ENCODE measurements at places on chromosomes 4 and X. TPM values are rescaled to one million over a fixed set of nuclear protein-coding genes. Genes with fewer than 3 reads are reported as not detected.

FMR1NB gene
- not detected for total RNA-seq

MAGEC2 gene
- total RNA-seq = not detected

DUSP21 gene
- total RNA-seq = not detected

SHISA3 gene
- 38.6 TPM for total RNA-seq

- no peak for DNase-seq
Observed at GRCh38 chr4:101334963-101335572, 12.3 kb downstream of the PPP3CA start.

DNA sequence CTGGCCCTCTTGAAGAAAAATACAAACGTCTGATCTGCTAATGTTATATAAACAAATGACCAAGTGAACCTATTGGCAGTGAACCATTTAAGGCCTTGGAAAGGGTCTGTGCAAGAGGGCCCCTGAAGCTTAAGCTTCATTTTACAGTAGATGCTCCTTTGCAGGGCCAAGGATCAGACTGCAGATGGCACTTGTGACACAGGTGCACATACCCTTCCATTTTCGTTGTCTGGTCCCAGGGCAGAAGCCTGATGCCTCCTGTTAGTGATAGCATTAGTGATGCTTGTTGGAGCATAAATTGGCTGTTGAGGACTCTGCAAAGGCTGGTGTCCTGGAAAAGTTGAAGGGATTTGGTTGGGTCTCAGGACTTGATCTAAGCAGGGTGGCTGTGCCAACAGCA, 46.5 kb downstream of the ETNPPL start:
- no peak for DNase-seq

- no peak for DNase-seq
Observed at GRCh38 chrX:34893741-34894140, 48.9 kb upstream of the FAM47B start.

- DNase-seq = no peak
Observed at GRCh38 chrX:68693481-68694434, 46.3 kb downstream of the STARD8 start.

GRCh38 chr4:48022192-48022799, 5.7 kb downstream of the NIPAL1 start:
- DNase-seq = no peak

DNA sequence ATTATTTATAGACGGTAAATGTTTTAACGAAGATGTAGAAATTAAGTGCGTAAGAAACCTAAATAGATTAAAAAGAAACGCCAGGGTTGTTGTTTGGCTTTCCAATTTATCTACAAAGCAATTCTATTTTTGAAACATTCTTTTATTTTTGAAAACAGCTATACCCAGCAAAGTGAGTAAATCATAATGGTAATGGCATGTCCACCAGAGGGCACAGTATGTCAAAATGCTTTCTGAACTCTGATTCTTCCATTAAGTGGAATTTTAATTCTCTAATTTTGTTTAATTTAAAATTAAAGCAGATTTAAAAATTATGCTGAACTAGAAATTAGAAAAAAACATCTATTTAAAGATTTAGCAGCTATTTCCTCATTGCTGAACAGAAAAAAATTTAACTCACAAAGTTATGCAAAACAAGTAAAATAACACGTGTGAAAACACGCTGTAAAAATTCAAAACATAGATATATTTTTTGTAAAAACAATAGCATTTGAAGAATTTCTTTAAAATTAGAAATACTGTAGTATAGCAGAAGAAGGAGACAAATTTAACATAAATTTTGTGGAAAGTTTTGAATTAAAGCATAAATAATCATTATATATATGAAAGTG, 26.5 kb downstream of the RASSF6 start:
- no peak for DNase-seq

- no peak for DNase-seq
Observed at GRCh38 chr4:176464748-176465147, 145.0 kb downstream of the SPCS3 start.

DNA sequence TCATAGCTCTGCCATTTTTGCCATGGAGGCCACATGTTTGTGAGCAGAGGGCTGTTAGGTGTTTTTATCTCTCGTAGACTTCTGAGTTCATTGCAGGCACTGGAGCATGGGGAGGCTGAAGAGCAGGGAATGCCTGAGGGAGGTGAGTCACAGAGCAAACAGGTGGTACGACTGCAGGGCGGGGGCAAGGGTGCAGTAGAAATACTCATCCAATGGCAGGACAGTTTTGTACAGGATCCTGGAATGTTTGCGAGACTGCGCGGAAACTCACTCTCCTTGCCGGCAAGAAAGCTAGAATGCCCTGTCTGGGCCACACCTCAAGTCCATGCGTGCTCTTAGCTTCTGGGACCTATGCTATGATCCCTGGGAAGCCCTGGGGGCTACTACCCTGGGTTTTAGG, 20.0 kb upstream of the VCX2 start:
- DNase-seq = no peak
